A673 (cell line): ENCODE measurements at places on chromosomes 3 and 15. TPM values are rescaled to one million over a fixed set of nuclear protein-coding genes. Genes with fewer than 3 reads are reported as not detected.

- DNase-seq = no peak
Measured at GRCh38 chr15:93195109-93195508, 106.1 kb upstream of the RGMA start.

KCNAB1 gene
- total RNA-seq = not detected in 2 replicates

GRCh38 chr3:172332256-172333041, 115.8 kb downstream of the GHSR start:
- peak; percentile 71 for DNase-seq

DNA sequence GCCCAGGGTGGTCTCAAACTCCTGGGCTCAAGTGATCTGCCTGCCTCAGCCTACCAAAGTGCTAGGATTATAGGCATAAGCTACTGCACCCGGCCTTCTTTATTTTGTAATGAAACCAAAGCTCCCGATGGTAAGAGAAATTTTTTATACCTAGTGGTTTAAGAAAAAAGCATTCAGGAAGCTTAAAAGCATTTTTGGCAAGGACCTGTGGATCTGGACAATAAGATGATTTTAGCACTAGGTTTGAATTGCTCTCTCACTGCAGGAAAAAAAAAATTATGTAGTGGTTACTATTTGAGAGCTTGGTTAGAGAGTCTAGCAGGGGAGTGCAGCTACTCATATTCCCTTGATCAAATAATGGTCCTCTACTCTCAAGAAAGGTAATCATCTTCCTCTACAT, 64.9 kb upstream of the PIK3R4 start:
- DNase-seq = no peak

- DNase-seq = no peak
Measured at GRCh38 chr3:39810647-39811161, 1.3 kb downstream of the MYRIP start.
